ENCODE measurements at places on chromosomes 3 and 15.
A peak's percentile ranks its signal among the peaks of the same experiment; 100 is the strongest.

DNA sequence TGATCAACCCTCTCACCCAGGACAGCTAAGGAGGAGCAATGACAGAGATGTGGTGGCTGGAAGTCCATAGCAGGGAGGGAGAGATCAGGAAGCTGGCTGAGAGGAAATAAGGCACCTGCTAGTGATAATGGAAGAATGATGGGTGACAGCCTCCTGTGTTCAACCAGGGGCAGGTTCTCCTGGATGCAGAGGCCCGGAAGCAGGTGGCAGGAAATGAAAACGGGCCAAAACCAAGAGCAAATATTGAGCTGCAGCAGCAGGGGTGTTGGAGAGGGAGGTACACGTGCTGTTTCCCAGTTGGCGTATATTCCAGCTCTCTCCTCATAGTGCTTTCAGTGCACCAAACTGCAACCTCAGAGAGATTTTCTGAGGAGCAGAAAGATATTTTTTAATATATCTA, 213.4 kb upstream of the TBL1XR1 start:
- no peak for DNase-seq

DNA sequence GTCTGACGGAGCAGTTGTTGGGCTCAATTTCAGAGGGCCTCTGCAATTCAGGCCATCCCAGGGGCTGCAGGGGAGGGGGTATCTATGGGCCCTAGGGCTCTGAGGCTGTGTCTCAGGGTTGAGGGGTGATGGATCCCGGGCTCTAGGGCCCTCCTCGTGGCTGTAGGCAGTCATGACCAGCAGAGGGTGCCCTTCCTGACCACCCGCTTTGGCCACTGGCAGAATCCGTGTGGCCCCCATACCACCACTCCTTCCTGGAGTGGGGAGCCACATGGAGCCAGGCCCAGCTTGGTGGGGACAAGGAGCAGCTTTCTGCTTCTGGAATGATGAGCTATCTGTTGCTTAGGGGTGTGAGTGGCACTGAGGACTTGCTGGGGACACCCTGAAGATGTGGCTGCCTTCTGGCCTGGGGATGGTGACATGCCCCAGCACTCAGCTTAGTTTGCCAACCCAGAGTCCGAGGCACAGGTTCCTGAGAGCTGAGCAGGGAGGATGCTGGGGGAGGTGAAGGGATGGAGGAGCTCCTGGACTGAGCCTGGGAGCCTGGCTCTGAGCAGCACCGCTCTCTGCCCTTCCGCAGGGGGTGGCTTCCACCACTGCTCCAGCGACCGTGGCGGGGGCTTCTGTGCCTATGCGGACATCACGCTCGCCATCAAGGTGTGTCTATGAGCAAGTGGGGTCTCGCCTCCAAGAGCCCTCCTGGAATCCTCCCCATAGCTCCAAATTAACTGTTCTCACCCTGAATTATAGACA, 20.2 kb downstream of the HDAC11 start:
- DNase-seq: no peak

- no peak for DNase-seq
These were observed 17.7 kb upstream of the EPHB1 start for GRCh38 chr3:134777341-134777740.

DNA sequence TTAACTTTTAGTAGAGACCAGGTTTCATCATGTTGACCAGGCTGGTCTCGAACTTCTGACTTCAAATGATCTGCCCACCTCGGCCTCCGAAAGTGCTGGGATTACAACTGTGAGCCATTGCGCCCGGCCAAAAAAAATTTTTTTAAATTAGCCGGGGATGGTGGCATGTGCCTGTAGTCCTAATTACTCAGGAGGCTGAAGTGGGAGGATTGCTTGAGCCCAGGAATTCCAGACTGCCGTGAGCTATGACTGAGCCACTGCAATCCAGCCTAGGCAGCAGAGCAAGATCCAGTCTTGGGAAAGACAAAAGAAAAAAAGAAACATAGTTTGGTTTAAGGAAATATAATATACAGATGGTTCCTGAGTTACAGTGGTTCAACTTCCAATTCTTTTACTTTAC, 44.9 kb upstream of the EIF3J start:
- DNase-seq: no peak

GRCh38 chr15:74399511-74400312, 32.3 kb upstream of the CYP11A1 start:
- no peak for DNase-seq

DNA sequence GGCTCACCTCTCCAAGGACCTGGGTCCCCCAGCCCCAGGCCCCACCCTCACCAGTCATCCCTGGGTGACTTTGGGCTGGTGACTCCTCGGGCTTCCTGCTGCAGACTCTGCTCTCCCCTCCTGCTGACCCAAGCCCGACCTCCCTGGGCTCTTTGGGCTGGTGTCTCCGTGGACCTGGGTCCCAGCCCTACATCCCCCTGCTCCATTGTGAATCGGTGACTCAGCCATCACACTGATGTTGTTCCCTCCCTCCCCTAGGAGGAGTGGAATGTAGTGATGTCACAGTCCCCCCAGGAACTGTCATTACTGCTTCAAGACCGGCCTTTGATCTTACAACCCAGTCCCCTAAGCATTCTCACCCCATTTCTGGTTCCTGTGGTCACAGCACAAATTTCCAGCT, 83.7 kb downstream of the ADAMTS7 start:
- no peak for DNase-seq

GRCh38 chr3:87227104-87227834, at the start of gene CHMP2B:
CHMP2B (plus strand) TSS chr3:87227309; CDS start chr3:87227523, 214 bp downstream.
- peak; percentile 88 for DNase-seq

- no peak for DNase-seq
These were observed 21.0 kb downstream of the CSRNP1 start for GRCh38 chr3:39132096-39133092.

DNA sequence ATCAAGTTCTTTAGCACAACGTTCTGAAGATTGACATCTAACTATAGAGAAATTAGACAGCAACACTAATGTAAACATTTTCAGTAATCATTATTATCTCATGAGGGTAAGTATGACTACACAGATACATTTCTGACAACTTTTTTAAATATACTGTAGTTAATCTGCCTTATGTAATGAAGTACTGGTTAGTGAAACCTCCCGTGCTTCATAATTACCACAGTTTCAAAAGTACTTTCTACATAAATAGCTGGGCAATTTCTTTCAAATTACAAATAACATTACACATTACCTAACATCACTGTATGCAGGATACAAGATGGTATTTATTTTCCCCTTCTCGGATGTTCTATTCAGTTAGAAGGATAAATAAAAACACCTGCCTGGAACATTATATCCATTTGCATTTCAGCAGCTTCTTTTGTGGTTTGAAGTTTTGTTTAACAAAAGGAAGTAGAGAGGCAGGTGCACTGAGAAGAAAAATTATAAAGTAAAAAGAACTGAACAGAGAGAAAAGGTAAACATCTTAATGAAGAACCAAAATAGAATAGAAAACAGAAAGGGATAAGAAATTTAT, 1241.5 kb upstream of the GBE1 start:
- DNase-seq: no peak

DNA sequence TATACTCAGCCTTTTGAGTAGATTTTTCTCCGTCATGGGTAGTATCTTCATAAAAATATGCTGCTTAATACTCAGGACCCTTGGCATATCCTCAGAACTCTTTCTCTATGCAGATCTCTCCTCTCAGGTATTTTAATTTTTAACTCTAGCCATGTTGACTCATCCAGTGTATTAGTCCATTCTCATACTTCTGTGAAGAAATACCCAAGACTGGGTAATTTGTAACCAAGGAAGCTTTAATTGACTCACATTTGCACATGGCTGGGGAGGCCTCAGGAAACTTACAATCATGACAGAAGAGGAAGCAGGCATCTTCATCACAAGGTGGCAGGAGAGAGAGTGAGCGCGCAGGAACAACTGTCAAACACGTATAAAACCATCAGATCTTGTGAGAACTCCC, 129.3 kb upstream of the CD96 start:
- DNase-seq: no peak

DNA sequence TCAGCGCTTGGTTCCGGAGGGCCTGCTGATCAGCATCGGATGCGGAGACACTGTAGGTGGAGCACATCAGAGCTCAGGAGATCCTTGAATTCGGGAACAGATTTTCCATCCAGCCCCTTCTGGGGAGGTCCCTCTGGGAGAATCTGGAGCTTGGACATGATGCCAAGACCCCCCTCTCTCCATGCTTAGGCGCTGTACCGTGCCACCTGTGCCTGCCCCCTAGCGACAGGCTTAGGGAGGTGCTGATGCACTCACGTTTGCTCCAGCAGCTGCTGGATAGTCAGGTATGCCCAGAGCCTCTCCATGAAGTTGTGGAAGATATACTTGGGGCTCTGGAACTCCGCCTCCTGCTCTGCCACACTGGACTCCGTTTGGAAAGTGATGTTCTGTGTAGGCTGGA, 9.7 kb downstream of the ITIH4 start:
- no peak for DNase-seq

DNA sequence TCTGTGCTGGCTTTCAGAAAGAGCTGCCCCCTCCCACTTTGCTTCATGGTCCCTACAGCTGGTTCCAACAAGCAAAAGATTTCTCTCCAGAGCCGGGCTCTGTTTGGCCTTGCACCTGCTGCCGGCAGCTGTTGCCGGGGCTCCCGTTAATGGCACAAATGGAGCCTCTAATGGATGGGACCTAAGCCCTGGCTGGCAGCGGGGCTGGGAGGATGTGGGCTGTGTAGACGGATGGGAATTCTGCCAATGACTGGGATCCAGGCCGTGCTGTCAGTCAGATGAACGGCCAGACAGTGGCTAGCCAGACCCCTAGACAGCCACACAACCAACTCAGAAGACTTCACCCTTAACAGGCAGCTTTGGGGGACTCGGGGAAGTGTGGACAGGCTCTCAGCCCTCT, 88.0 kb downstream of the RPLP1 start:
- no peak for DNase-seq

DNA sequence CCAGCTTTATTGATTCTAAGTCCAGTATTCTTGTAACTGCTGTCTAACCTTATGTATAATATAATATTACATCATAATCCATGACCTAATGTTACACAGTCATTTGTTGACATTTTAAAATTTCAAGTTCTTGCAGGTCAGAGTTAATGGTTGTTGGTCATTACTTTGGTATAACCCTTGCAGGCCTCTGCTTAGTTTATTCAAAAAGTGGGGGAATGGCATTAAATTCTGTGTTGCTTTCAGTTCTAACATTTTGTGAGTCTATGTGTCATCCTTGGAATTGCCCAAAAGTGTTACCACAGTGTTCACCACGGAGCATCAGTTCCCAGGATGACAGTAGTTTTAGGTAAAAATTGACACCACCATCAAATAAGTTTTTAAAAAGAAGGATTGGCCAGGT, 174.8 kb upstream of the BCL6 start:
- no peak for DNase-seq
